ENCODE measurements at places on chromosomes 1 and 21.
A peak's percentile ranks its signal among the peaks of the same experiment; 100 is the strongest.

- DNase-seq, result no peak
These were observed 18.2 kb downstream of the TRIM67 start for GRCh38 chr1:231180034-231180433.

- DNase-seq, result no peak
These were observed 20.3 kb downstream of the ENO1 start for GRCh38 chr1:8858112-8858668.

GRCh38 chr1:58932859-58933598, 149.2 kb upstream of the JUN start:
- no peak for DNase-seq

- DNase-seq, result no peak
These were observed 9.0 kb downstream of the EPS8L3 start for GRCh38 chr1:109754738-109755137.

- DNase-seq, result no peak
These were observed 47.0 kb upstream of the BCAR3 start for GRCh38 chr1:93728480-93729131.

- peak; percentile 52 for DNase-seq
These were observed 85.8 kb upstream of the RGS1 start for GRCh38 chr1:192489748-192490147.

DNA sequence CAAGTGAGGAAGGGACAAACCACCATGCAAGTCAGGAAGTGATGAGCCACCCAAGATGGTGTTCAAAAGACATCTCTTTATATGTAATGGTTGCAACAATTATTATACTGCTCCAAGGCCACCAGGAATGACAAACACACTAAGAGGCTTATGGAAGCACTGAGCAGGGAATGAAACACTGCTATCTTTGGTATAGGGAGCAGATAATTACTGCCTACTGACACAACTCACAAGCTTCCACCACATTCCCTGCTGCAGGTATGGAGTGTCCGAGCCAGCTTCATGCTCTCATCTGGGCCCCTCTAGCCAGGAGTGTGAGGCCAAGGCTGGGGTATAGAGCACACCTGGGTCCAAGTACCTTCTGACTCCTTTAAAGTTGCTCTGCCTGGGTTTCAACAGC, 371.4 kb downstream of the HHAT start:
- no peak for DNase-seq

- DNase-seq, result no peak
These were observed 595 bp downstream of the IL10RB start for GRCh38 chr21:33266789-33267135.

GRCh38 chr1:228723287-228723686, 12.0 kb upstream of the RHOU start:
- DNase-seq, result no peak

DNA sequence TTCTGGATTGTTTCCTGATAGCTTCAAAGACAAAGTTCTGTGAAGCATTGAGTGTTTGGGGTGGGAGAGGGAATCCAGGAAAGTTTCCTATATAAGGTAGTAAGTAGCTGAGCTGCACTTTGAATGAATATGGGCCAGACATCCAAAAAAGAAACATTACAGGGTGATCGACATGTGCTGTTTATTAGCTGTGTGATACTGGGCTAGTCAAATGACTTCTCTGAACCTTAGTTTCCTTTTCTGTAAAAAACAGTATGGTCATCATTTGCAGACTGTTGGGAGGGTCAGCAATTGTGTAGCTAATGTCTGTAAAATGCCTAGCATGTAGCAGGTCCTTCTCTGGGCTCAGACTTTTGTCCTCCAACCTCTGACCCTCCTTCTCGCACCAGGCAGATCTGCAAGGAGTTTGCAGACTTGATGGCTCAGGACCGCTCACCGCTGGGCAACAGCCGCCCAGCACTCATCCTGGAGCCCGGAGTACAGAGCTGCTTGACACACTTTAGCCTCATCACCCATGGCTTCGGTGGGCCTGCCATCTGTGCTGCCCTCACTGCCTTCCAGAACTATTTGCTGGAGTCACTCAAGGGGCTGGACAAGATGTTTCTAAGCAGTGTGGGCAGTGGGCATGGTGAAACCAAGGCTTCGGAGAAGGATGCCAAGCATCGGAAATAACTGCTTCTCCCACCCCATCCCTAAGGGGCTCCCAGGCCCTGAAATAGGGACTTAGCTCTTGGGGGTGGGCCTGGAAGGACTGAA, 21.1 kb downstream of the TFAP2E start:
- DNase-seq, result no peak

GRCh38 chr1:151574575-151575529, 34.7 kb downstream of the TUFT1 start:
- DNase-seq, result no peak

- DNase-seq, result no peak
These were observed 69.4 kb downstream of the TCP10L start for GRCh38 chr21:32515874-32516273.

DNA sequence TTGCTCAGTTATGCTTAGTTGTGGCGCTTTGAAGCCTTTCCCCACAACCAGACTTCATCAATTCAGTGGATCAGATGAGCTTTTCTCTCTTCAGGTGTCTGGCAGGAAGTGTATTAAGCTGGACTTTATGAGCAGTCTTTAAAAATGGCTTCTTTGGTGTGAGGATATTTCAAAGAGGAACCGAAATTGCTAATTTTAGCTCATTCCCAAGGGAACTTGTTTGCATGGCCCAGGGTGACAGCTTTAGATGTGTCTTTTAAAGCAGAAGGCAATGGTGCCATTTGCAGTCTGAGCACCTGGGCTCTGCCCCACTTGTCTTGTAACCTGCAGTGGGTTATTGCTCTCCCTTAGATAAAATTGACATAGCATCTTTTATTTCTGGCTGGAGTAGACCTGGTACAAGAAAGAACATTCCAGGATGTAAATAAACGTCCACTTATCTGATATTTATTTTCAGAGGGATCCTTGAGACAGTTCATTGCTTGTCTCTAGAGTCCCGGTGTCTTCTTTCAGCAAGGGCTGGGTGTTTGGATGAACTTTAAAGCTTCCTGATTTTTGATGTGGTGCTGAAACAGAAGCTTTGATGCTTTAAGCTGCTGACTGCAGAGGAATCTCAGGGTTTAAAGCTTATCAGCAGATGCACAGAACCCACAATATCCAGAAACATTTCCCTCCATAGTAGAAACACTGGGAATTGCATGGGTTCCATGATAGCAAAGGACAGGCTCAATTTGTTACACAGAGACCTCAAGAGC, 241.7 kb downstream of the ADGRL2 start:
- DNase-seq, result no peak

GRCh38 chr1:41662061-41662764, 177.7 kb upstream of the EDN2 start:
- DNase-seq, result no peak

- no peak for DNase-seq
These were observed 128.8 kb downstream of the ADSS2 start for GRCh38 chr1:244322791-244323521.

GRCh38 chr1:225757927-225758656, 19.5 kb upstream of the SRP9 start:
- DNase-seq, result no peak

- no peak for DNase-seq
These were observed 390 bp upstream of the NGF start for GRCh38 chr1:115338457-115338820.

DNA sequence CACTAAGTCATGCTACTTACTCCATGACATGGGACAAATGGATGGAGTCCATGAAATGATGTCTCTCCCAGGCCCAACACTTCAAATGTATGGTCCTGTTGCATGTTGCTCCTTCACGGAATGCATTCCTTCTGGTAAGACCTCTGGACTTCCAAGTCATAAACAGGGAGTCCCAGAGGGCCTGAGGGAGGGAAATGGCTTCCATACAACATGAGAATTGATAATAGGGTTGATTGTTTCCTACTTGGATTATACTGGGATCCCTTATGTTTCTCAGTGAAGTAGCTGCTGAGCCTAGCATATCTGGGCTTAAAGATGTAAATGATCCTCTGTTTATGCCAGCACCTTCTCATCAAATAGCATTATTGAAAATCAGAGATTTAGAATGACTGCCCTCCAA, 104.2 kb upstream of the MAGI3 start:
- DNase-seq, result no peak

DNA sequence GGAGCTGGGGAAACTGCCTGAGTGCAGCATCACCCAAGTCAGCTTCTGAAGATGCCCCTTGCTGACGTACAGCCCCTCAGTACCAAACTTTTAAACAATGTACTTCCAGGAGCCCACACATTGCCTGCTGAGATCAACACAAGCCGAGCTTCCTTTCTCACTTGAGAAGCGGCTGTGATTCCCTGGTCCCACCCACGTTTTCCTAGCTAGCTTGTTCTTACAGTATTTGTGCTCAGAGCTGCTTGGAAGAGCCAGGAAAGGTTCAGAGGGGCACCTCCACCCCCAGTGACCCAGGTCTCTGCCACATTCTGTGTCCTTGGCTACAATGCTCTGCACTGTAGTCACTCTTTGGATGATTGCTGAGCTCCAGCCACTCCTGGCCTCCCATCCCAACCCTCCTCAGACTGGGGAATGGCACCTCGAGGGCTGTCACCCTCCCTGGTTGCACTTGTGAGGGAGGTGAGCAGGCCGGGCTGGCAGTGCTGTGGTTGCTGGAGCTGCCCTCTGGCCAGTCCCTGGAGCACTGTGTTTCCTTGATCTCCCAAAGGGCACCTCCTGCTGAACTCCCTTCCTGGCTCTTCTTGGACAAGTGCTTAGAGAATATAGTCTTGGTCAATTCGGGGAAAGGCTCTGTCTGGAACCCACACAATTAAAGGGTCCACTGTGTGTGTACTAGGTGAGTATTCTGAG, 355.1 kb downstream of the AJAP1 start:
- DNase-seq, result no peak

- DNase-seq, result no peak
These were observed 15.8 kb downstream of the ODF2L start for GRCh38 chr1:86380257-86380861.

- no peak for DNase-seq
These were observed 218.3 kb upstream of the SGIP1 start for GRCh38 chr1:66315671-66316070.

DNA sequence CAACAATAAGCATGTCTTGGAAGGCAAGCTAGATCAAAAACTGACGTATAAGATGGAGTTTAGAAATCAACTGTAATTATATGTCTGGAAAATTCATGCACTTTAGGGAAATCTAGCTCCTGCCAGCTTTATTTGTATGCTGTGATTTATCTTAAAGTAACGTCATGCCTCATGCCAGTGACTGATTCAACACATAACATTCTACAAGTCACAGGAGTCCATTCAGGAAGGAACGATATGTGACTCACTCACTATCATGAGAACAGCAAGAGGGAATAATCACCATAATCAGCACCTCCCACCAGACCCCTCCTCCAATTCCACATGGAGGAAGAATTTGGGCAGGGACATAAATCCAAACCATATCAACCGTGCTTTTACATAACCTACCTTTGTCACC, 682.4 kb upstream of the ADAMTS5 start:
- DNase-seq, result no peak

DNA sequence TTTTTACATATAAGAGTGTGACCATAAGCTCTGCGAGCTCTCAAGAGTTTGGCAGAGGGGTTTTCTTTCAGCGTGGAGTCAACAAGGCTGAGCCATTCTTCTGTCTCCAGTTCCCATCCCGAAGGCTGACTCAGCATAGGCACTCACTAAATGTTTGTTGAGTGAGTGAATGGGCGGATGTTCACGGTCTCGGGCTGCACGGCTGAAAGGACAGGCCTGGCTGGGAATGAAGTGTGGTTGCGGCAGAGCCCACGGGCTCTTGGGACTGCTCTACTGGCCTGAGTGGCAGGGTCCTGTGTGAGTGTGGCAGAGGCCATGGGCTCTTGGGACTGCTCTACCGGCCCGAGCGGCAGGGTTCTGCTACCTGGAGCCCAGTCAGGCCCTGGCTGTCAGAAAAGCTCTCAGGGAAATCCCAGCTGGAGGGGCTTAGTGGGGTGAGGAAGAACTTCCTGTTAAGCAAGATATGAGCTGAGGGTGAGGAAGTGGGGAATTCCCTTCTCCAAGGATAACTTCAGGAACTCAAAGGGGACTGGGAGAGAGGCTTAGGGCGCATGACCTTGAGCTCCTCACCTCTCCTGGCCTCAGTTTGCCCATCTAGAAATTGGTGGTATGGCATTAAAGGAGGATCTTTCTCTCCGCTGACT, 56.6 kb upstream of the C1orf174 start:
- no peak for DNase-seq

- no peak for DNase-seq
These were observed 21.5 kb downstream of the GJA5 start for GRCh38 chr1:147738739-147739476.

GRCh38 chr1:193472430-193472829, 286.0 kb upstream of the B3GALT2 start:
- no peak for DNase-seq

GRCh38 chr1:45033356-45033755, 21.3 kb downstream of the UROD start:
- no peak for DNase-seq

DNA sequence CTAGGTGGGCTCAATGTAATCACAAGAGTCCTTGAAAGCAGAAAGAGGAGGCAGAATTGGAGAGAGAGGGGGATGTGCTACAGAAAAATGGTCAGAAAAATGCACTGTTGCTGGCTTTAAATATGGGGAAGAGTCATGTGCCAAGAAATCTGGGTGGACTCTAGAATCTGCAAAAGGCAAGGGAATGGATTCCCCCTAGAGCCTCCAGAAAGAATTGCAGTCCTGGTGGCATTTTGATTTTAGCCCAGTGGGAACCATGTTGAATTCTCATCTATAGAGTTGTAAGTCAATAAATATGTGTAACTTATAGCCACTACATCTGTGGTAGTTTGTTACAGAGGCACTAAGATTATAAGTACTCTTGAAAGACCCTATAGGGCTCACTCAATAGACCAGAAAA, 210.3 kb downstream of the ASTN1 start:
- no peak for DNase-seq

- no peak for DNase-seq
These were observed 79.8 kb upstream of the LRRC8B start for GRCh38 chr1:89444791-89445190.

DNA sequence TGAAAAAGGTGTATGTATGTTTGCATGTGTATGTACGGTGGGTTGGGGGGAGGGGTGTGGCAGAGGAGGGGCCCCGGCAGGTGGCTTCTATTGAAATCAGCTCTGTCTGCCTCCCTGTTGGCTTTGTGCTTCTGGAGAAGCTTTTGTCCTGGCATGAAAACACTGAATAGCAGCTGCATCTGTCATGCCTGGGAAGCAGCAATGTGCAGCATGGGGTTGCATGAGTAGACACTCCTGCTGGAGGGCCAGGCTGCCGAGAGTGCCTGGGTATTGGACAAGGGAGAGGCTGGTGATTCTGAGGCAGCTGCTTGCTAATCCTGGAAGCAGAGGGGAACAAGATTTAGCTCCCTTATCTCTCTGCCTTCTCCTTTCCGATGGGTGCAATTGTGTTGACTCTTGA, 20.5 kb downstream of the MAPKAPK2 start:
- no peak for DNase-seq

GRCh38 chr1:231708394-231708793, 81.8 kb downstream of the DISC1 start:
- no peak for DNase-seq

All from left renal pelvis (tissue), 4 donors.